ENCODE measurements at places on chromosomes 2 and 18.

DNA sequence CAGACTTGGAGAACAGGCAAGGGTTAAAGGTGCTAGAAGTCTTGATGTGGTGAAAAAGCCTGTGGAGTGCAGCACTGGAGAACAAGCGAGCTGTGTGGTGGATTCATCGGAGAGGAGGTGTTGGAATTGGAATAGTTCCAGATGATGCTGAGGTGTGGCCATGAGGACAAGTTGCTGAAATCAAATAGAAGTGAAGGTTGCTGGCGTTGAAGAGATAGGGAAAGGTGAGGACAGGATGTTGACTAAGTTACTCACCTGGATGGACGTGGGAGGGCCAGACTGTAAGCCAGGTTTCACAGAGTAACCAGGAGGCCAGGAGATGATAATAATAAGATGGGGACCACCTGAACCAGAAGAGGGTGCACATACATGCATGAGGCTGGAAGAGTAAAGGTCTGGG lies 173.4 kb downstream of the DIS3L2 start:
- no peak for DNase-seq

GRCh38 chr18:55735199-55735855 lies 147.3 kb upstream of the TCF4 start:
- no peak for DNase-seq

DNA sequence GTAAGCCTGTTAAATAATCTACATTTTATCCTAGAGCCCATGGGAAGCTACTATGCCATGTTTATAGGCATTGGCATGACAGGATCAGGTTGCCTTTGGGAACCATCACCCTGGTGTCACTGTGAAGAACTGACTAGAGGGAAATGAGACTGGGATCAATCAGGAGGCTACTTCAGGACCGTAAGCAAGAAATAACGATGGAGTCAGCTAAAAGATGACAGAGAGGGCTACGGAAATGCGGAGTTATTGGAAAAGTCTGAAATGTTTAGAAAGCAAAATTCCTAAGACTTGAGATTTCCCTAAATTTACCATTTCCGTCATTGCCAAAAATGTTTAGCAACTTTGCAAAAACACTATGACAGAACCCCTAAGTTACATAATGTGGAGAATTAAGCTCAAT lies 50.2 kb downstream of the TTC21B start:
- DNase-seq = no peak

- DNase-seq = no peak
Measured at GRCh38 chr2:28665041-28665704, 86.5 kb upstream of the PPP1CB start.

GRCh38 chr2:39730685-39731302 lies 48.3 kb downstream of the THUMPD2 start:
- DNase-seq = no peak
